GM13976 (cell line): ENCODE measurements at places on chromosomes 11 and 22.

GRCh38 chr11:134369656-134370525 is 38.1 kb downstream of the GLB1L2 start:
- DNase-seq, result no peak

DNA sequence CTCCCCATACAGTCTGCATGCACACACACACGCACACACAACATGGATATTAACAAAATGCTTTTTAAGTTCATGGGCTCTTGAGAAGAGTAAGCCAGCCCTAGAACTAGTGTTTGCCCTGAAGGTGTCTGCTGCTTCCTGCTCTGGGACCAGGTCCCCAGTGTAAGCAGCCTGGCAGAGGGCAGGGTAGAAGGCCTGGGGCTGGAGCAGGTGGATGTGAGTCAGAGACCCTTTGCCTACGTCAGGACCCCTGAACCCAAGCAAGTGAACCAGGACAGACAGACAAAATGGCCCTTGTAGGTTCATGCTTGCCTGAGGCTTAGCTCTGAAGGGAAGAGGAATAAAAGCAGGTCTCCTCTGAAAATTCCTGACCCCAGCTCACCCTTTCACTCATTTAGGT is 357.9 kb downstream of the TBC1D22A start:
- DNase-seq, result no peak

- DNase-seq, result no peak
Measured at GRCh38 chr11:37710031-37710430, 1112.0 kb upstream of the RAG2 start.

- no peak for DNase-seq
Measured at GRCh38 chr11:2952290-2952689, 23.1 kb upstream of the PHLDA2 start.

GRCh38 chr11:7281079-7281478 is 29.4 kb downstream of the SYT9 start:
- DNase-seq, result no peak

DNA sequence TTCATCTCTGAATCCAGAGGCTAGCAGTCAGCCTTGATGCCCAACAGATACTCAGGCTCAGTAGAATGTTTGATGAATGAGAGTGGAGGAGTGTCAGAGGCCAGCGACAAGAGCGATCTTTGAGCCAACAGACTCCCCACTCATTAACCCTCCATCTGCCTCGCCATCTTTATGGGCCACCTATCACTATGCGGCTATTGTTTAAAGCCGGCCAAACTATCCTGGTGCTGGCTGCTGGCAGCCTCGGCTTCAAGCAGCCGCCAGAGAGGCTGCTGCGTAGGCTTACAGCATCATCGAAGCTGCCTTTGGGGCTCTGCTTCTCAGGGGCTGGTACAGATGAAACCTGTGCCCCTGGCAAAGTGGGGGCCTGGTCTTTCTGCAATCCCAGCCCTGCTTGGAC is 525.6 kb downstream of the INSC start:
- DNase-seq, result no peak

DNA sequence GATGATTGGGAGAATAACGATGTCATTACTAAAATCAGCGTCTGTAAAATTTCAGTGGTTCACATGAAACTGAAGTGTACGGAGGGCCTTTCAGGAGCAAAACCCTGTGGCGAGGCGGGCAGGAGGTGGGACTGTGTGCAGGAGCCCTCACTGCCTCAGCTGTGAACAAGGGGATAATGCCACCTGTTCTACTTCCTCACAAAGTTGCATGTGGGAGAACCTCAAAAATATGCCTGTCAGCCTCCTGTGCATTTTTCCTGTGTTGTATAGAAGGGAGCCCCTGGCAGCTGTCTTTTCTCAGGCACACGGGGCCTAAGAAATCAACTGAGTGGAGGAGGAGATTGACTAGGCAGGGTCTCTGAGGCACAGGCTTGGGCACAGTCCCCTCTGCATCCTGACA is 43.0 kb upstream of the MYO18B start:
- DNase-seq, result no peak

GRCh38 chr11:116422956-116423600 is 349.7 kb downstream of the BUD13 start:
- DNase-seq, result no peak

GRCh38 chr22:29224859-29225410 is 19.2 kb downstream of the EMID1 start:
- DNase-seq, result no peak

DNA sequence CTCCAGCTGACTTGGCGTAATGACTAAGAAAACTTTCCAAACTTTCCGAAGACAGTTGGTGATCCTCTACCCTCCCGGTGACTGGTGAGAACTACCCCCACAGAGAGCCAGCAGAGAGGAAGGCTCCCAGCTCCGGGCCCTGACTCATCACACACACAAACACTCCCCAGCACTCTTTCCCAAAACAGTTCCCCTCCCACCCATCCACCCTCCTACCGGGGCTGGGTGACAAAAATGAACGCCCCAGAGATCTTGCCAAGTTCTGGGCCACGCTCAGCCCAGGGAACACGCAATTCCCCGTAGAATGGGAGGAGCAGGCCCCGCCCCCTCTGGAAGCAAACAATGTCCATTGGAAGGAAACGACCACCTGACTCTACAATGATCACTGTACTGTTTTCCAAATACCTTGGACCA is 21.3 kb upstream of the JAM3 start:
- DNase-seq, result no peak

- peak; percentile 88 for DNase-seq
Measured at GRCh38 chr22:24433828-24434470, 6.5 kb downstream of the ADORA2A start.

DNA sequence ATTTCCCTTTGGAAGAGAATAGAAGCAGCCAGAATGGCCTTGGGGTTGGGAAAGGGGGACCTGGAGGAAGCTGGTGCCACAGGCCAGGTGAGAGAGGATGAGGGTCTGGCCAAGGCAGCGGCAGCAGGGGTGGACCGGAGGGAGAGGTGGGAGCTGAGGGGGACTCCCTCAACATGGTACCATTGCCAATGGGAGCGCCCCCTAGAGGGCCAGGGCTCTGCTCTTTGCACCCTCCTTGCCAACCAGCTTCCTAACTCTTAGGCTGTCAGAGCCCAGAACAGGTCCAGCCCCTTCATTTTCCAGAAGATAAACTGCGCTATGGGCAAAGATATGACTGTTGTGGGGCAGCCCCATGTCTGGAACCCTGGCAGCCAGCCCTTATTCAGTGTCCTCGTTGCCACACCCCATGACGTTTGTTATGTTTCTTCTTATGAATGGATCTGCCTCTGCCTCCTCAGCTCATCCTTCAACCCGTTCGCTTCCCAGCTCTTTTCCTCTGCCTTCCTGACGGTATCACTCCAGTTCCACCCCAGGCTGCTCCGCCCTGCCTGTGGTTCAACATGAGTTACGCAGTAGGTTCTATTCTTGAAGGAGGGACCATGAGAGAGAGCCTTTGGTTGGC is 185.2 kb downstream of the GRIK4 start:
- no peak for DNase-seq
